CD4-positive, alpha-beta T cell treated with Interleukin-6 at 100 ng/mL for 8 hours (primary cell): ENCODE measurements at places on chromosomes 7 and 10.
A peak's percentile ranks its signal among the peaks of the same experiment; 100 is the strongest.

GRCh38 chr10:117262903-117263293, 22.0 kb downstream of the SLC18A2 start:
- DNase-seq, result no peak

DNA sequence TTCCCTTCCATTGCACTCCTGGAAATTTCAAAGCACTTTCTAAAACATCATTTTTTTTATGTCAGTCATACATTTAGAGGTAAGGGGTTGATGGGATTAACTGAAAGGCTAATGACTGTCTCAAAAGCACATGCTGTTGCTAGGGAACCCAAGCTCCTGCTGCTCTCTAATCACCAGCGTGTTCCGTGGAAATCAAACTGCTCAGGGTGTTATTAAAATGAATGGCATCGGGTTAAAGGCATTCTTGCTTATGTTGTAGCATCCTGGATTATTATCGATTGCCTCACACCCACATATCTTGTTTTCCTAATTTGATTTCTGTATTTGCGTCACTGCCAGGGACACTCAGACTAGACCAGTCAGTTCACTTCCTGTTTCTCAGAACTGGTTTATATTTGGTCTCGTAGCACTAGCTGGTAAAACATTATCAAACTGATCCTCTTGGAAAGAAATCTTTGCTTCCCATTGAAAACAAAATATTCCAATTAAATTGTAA, 216.5 kb upstream of the MKLN1 start:
- no peak for DNase-seq

- no peak for DNase-seq
These were observed 5.4 kb downstream of the IFIT2 start for GRCh38 chr10:89307269-89307577.

DNA sequence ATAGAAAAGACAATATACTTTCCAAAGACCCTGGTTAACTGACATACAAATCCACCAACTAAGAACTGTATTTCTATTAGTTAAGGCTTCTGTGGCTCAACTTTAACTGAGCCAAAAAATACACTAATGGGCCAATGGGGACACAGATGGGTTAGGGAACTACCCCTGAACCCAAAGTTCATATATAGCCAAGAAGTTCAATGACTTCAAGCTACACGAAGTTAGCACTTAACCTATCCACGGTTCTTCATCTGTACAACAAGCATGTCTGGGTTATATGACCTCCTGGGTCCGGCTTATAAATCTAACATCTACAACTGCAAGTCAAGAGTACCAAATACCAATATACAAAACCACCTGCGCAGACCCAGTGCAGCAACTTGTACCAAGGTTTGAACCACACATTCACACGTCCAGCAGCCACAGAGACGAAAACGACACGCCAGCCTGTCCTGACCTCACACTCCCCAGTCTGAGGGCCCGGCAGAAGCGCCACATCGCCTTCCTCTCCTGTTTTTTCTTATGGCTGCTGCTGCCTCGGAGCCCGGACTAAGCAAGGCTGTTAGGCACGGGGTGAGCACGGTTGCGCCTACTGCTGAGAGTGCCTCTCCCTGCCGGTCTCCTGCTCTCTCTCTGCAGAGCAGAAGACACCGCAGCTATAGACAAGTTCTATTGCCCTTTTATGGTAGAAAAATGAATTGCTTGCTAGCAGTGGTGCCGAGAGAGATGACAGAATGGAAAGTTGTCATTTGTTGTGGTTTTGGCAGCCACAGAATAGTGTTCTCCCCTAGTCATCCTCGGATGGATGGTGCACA, 86.3 kb downstream of the RNF216 start:
- DNase-seq, result peak; percentile 79
